ENCODE measurements at places on chromosomes 11 and 22.

DNA sequence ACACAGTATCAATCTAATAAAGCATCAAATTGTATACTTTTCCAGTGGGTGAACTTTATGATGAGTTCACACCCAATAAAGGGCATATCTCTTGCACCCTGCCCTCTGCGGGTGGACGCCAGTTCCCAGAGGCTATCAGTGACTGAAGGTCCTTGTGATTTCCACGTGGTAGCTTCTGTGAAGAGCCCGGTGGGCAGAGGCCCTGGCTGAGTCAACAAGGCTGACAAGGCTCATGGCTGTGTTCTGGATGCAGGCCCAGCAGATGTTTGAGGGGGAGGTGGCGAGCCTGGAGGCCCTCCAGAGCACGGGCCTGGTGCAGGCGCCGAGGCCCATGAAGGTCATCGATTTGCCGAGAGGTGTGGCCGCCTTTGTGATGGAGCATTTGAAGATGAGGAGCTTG is 71.4 kb downstream of the PIWIL3 start:
- DNase-seq, result no peak

DNA sequence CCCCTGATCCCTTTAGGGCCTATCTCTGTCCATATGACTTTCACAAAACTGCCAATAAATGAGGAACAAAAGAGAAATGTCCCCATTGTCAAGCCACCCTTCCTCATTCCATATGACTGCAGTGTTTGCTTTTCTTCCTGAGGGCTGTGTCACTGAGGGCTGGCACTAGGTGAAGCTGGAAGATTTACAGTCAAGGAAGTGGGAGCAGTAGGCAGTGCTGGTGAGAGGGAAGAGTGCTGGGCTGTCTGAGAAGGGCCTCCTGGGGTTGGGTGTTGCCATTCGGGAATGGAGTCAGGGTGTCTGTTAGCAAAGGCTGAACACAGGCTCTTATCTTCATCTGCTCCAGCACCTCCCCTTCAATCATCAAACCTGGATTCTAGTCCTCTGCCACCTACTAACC is 30.9 kb downstream of the INSC start:
- no peak for DNase-seq

GRCh38 chr11:125262194-125262829 is 97.8 kb downstream of the PKNOX2 start:
- DNase-seq, result no peak

GRCh38 chr11:114368918-114369680 is 31.2 kb downstream of the C11orf71 start:
- DNase-seq, result no peak

GRCh38 chr11:68685656-68686380 is 1.5 kb downstream of the GAL start:
- no peak for DNase-seq

DNA sequence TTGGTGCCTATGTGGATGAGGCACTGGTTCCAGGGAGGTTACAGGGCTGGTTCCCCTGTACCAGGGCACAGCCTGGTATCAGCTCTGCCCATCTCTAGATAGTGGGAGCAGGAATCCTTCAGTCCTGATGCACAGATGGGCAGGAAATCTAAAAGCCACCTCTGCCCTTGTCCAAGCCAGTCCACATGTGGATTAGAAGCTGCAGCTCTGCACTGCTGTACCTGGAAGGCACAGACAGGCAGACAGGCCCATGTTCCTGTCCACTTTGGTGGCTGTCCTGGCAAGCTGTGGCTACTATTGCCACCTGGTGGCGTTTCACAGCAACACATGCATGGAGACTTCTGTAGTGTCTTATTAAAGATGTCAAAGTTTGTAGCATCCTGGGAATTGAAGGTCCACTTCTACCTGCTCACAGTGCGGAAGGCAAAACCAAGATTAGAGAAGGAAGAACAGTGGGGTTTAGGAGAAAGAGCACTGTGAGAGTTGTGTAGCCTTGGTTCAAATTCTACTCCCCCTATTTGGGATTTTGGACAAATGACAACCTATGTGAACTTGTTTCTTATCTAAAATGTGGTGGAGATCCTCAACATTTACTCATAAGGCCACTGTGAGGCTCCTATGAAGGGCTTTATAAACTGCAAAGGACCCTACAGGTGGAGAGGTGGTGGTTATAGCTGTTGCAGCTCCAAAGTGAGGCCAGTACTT is 30.1 kb downstream of the NAV2 start:
- peak; percentile 81 for DNase-seq

GRCh38 chr11:120013325-120014250 is 124.3 kb downstream of the TRIM29 start:
- peak; percentile 77 for DNase-seq

DNA sequence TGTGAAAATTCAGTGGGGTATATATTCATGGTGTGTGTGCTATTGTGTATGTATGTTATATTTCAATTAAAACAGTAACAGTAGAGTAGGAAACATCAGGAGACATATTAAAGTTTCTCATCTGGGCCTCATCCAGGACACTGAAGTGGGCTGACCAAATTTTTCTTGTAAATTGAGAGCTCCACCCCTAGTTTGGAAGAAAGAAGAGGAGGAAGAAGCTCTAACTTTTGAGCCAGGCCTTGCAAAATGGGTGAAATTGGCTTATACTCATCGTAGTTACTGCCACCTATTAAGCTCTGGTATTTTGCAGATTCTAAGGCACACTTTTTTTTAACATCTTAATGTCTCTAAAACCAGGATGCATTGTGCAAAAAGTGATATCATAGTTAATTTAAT is 33.7 kb downstream of the TSPAN18 start:
- DNase-seq, result no peak

DNA sequence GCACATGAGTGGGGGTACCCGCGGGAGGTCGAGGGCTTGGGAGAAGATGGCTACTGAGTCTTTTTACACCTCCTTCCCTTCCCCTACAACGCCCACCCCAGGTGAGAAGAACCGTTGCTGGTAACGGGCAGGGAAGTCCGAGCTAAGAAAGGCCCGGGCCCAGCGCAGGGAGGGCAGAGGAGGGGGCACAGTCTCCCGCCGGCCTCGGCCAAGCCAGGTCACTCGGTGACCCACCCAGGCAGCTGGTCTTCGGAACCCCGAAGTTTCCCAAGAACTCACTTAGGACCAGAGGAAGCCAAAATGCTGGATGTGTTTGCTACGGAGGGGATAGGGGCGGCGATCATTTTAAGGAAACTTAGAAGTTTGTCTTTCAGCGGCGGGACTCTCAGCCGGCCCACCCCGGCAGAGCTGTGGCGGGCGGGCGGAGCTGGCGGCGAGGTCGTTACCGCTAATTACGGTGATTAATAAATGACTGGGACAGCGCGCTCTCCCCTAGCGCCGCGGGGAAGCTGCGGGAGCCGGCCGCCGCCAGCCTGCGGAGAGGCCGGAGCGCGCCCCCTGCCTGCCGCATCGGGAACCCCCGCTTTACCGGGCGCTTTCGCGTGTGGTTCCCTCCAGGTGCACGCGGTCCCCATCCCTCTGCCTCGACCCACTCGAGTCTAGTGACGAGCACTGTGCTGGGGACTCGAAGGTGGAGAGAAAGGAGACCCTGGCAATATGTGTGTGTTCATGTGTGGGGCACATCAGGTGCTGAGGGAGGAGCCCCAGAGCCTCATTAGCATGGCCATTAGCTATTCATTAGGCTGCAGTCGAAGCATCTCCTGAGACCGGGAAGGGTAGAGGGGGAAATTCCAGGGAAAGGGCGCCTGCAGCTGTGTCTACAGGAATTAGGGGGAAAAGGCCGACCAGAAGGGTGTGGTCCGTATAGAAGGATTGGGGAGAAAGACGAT is 945 bp downstream of the ROBO3 start:
- DNase-seq, result peak; percentile 81

GRCh38 chr11:126212089-126212660 is 593 bp downstream of the FAM118B start:
- no peak for DNase-seq

GRCh38 chr22:32206774-32207758 is 2.2 kb upstream of the RFPL2 start:
- peak; percentile 22 for DNase-seq

DNA sequence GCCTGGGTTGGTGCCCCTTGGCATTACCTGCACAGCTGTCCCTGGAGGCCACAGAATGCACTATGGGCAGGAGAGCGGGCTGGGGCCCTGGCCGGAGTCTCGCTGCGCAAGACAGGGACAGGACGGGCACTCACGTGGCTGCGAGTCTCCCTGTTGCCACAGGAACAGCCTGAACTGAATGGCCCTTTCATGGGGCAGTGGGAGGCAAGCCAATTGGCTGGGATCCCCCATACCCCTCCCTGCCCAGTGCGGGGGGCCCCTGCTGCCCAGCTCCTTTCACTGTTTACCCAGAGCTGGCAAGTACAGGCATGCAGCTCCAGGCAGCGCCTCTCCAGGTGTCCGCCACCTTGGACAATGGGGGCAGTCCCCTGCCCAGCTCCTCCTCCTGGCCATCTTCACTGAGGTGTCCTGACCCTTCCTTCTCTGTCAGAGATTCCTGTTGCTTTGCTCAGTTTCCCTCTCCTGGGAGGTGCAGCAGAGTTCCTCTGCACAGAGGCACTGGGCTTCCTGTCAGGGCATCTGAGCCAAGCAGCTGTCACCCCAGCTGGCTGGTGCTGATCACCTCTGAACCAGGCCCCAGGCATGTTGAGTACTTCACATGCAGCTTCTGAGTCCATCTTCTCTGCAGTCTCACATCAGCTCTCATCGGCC is 5.2 kb downstream of the USP2 start:
- DNase-seq, result no peak

GRCh38 chr22:29520851-29521250 is 32.7 kb downstream of the THOC5 start:
- DNase-seq, result no peak

DNA sequence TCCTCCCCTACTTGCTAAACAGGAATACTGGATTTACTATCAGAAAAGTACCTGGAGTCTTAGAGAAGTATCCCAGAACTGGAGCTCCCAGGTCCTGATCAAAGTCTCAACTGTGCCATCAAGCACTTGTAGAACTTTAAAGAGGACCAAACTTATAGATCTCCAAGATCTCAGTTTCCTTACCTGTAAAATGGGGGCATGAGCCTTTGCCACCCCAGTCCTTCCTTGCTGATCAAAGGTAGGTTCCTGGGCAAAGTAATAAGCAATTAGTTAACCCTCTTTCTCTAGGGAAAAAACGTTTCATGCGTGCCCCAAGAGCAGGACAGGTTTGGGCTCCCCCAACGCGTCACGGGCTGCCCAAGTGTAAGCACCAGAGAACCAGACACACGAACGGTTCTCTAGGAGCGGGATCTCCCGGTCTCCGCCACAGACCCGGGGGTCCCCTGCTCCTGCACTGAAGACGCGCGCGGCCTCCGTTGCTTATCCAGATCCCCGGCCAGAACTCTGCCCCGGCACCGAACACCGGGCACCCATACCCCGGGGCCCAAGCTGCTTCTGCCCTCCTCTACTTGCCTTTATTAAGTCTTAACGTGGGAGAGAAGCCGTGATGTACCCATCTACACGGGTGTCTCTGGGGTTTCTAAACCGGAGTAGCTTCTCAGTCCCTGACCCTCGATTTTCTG is 505 bp downstream of the ZNF214 start:
- peak; percentile 52 for DNase-seq

DNA sequence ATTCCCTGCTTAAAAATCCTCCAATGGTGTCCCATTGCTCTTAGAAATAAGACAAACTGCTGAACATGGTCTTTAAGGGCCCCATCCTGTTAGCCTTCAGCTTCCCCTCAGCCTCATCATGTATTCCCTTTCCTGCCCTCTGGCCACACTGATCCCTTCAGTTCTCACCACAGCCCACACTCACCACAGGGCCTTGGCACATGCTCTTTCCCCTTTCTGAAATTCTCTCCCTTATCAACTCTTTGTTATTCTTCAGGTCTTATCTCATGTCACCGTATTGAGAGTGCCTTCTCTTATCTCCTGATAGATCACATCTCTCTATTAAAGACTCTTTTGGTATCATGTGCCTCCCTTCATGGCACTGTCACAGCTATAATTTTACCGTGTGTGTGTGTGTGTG is 167.8 kb upstream of the MPPED2 start:
- no peak for DNase-seq

GRCh38 chr11:133966172-133966651 is 9.4 kb upstream of the IGSF9B start:
- no peak for DNase-seq

- DNase-seq, result no peak
Observed at GRCh38 chr22:28207281-28208030, 288.4 kb upstream of the PITPNB start.

DNA sequence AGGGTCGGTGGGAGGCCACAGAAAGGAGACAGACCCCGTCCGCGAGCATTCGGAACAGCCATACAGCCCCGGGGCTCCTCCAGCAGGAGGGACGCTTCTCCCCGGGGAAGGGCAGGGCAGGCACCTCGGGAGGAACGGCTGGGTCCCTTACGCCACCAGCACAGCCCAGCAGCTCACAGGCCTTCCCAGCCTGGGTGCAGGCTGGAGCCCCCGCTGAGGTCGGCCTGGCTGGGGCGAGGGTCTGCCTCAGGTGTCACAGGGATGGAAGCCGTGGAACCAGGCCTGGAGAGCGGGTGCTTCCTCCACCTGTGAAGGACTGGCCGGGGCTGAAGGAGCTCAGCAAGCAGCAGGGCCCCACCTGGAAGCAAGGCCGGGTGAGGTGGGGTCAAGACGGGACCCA is 732.3 kb downstream of the BRD1 start:
- DNase-seq, result no peak

GRCh38 chr11:26575946-26576345 is 3.9 kb upstream of the MUC15 start:
- no peak for DNase-seq

DNA sequence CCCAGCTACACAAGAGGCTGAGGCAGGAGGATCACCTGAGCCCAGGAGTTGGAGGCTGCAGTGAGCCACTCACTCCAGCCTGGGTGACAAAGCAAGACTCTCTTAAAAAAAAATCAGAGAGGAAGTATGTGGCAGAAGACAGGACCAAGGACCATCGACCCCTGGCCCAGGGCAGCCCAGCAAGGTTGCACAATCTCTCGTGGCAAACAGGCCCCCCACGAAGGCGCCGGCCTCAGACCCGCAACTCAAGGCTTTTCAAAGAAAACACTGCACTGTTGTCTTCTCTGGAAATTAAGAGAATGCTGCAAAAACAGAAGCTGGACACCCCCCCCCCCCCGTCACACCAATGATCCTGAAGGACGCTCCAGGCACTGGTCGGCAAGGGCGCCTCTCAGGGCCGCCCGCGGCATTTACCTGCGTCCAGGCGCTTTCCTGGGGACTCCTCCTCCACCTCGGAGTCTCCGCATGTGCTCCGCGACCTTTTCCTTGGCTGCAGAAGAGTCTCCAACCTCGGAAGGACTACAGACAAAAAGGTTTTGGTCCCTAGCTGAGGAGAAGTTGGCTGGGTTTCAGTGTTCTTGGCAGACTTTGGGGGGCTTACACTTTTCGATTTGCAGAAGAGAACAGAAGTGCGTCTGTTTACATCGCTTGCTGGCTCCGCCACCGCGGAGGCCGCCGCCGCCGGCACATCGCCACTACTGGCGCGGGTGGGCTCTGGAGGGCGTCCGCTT is 40.5 kb downstream of the BRD1 start:
- no peak for DNase-seq

- no peak for DNase-seq
Observed at GRCh38 chr22:20951151-20951931, 15.7 kb upstream of the AIFM3 start.

DNA sequence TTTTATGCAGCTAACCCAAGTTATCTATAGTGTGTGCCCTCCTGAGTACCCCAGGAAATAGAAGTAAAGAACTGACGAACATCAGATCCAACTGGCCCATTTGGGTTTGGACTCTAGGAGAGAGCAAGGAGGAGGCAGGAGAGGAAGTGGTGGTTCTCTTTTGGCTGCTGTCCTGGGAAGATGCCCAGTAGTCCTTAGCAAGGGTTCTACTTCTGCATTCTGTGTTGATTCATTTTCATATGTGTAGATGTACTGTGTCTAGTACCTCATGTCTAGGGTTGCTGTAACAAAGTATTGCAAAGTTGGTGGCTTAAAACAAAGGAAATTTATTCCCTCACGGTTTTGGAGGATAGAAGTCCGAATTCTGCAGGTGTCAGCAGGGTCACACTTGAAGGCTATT is 6.6 kb upstream of the MMP27 start:
- no peak for DNase-seq

Measured in nephron progenitor cell (in vitro differentiated cells).